ENCODE measurements at places on chromosomes 4 and X.

DNA sequence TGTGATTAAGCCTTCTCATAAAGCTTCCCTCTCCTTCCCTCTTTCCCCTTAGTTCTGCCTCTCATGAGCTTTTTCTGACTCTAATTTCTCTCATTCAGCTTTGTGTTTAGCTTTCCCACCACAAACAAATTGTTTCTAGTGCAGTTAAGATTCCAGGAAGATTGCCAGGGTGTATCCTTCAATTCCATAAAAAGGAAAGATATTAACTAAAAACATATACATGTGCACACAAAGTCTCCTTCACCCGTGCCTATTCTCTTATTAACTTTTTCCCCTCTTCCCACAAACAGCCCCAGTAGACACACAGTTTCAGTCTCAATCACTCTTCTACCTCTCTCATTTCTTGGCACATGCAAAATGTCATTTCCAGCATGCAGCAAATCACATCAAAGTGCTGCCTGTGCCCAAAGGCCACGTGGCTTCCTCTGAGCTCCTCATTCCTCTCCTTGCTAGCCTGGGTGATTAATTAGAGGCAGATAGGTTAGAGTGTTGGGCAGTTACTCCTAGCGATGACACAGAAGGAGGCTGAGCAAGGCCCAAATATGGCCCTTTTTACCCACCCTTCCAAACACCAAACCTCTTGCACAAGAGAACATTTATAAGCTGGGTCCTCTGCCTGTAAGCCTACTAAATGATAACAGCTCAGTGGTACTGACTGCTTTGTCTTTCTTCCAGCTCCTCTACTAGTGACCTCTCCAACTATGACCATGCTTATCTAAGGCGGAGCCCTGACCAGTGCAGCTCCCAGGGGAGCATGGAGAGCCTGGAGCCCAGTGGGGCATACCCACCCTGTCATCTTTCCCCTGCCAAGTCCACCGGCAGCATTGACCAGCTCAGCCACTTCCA lies 159.6 kb downstream of the SOWAHB start:
- no peak for DNase-seq

GRCh38 chr4:140924761-140925392 lies 168.7 kb upstream of the TBC1D9 start:
- DNase-seq: no peak

DNA sequence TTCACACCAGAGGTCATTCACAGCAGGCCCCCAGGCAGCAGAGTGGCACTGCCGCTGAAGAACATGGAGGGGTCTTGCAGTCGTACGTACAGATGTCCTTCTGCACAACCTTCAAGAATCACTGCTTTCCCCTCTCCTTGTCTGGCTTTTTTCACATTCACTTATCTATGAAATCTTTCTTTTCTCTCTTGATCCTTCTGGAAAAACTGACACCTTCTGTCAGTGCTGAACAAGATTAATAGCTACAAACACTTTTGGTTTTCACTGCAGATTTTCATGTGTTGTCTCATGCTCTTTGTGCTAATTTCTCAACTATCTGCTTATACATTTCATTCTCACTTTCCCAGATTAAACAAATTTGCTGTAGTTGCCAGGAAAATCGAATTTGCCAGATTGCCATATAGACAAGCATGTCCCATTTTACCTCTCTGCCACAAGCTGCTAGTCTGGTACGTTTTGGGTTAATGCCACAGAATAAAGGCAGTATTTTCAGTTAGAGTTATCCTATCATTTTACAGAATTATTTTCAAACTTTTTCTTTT lies 83.1 kb downstream of the RPS3A start:
- no peak for DNase-seq

DNA sequence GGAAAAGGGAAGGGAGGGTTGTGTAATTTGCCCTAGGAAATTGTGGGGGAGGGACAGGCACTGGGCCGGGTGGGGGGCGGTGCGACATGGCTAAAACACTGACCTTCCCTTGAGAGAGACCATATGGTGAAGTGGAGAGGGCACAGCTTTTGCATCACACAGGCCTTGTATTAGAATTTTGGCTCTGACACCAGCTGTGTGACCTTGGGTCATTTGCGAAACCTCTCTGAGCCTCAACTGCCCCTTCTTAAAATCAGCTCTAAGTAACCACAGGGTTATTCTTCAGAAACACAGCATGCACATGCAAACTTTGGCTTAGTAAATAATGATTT lies 25.8 kb downstream of the PDGFRA start:
- DNase-seq: no peak

- DNase-seq: no peak
Measured at GRCh38 chr4:24655971-24656370, 71.6 kb upstream of the DHX15 start.

DNA sequence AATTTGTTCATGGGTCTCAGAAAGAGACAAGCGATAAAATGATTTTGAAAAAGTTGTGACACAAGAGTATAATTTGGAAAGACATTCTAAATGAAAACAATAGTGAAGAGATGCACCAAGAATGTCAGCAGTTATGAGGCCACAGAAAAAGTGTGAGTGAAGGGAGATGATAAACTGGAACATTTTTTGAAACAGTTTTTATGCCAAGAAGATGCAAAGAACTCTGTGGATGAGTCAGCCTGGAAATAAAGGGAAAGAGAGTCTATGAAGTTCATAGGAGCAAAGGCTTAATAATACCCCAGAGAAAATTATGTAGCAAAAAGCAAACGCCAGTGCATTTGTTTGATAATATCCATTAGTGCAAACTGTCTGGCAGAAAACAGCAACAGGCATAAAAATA lies 188.4 kb upstream of the TBC1D9 start:
- no peak for DNase-seq

- DNase-seq: no peak
Measured at GRCh38 chr4:40960941-40961340, 211.2 kb downstream of the NSUN7 start.

GRCh38 chr4:154312246-154312645 lies 179.4 kb downstream of the DCHS2 start:
- DNase-seq: no peak

DNA sequence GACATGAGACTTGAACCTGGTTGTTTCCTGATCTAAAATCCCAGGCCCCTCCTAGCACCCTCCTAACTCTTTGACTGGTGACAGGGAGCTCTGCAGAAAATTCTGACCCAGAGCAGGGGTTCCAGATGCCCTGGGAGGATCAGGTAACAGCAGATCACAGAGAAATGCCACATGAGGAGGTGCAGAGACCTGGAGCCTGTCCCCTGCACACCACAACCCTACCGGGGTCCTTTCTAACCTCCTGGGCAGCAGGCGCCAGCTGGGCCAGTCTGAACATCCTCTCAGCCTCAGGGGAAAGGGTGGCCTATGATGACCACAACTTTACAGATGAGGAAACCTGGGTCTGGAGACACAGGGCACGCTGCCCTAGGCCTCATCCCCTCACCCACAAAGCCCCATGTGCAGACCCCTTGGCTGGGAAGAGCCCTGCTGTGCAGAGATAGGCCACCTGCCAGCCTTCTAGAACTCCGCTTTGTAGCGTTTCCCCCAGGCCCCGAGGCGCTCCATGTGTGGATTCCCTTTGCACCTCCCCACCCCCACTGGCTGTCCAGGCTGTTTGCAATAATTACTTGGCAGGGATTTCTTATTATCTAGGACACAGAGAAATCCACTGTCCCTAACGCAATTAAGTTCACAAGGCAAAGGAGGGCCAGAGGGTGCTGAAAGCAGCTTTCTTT lies 36.5 kb downstream of the WDR1 start:
- no peak for DNase-seq

GRCh38 chr4:77990904-77991358 lies 66.2 kb upstream of the FRAS1 start:
- DNase-seq: no peak

GRCh38 chrX:100340491-100341141 lies 69.5 kb downstream of the PCDH19 start:
- no peak for DNase-seq

GRCh38 chr4:142194905-142195304 lies 558.5 kb downstream of the IL15 start:
- DNase-seq: no peak
